HepG2 (cell line): ENCODE measurements at places on chromosomes 7 and 10.

GRCh38 chr7:54729107-54729506, 29.9 kb downstream of the SEC61G start:
- no peaks in the 10 kb centered on the region for H3K4me1 ChIP-seq
- H3K4me3 ChIP-seq = no peak overlapping the region
- H3K27ac ChIP-seq = no peak overlapping the region
- H3K36me3 ChIP-seq = no peaks in the 10 kb centered on the region
- no peaks in the 10 kb centered on the region for H3K27me3 ChIP-seq

GRCh38 chr10:49611816-49612512, 1.9 kb downstream of the SLC18A3 start:
- no peak overlapping the region for H3K4me3 ChIP-seq
- H3K27ac ChIP-seq = no peak overlapping the region
- H3K27me3 ChIP-seq = peaks cover 10% of the 10 kb centered on the region

DNA sequence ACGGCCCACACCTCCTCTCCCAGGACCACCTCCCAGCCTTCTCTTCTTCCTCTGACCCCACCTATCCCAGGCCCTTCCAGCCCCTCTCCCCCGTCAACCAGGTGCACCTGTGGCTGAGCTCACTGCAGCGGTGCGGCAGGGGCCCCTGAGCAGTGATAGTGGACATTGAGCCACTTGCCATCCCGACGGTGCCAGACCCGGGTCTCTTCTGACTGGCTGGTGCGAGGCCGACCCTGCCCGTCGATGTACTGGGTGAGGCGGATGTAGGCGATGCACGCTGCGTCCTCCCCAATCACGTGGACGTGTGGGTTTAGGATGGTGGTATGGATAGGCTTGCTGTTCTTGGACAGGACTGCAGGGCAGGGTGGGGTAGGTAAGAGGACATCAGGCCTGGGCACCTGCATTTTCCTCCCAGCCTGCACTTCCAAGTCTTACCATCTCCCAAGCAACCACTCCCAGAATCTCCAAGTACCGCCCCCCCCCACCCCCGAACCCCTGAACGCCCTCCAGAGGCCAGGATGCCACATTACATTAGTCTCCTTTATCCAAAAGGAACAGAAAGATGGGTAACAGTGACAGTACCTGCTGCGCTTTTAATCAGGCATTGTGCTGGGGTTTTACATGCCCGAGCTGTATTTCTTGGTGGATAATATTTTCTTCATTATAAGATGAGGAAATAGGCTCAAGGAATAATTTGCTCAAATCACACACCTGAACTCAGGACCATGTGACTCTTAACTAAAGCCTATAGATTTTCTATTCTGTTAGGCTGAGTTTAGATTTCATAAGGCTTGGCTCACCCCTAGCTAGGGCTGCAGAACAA, 3.7 kb upstream of the NDST2 start:
- peaks cover 7% of the 10 kb centered on the region for H3K4me1 ChIP-seq
- H3K27ac ChIP-seq = no peak overlapping the region
- no peak for DNase-seq
- no peaks in the 10 kb centered on the region for H3K27me3 ChIP-seq
- no peaks in the 10 kb centered on the region; the same call in none of the 2 replicates for H3K36me3 ChIP-seq

GRCh38 chr10:46520381-46520780, 36.1 kb downstream of the GPRIN2 start:
- H3K4me1 ChIP-seq = peaks cover 7% of the 10 kb centered on the region
- H3K36me3 ChIP-seq = no peaks in the 10 kb centered on the region
- H3K27me3 ChIP-seq = peaks cover 7% of the 10 kb centered on the region; the same call in 1 of the 3 replicates
- no peak overlapping the region for H3K27ac ChIP-seq
- no peak overlapping the region for H3K4me3 ChIP-seq

DNA sequence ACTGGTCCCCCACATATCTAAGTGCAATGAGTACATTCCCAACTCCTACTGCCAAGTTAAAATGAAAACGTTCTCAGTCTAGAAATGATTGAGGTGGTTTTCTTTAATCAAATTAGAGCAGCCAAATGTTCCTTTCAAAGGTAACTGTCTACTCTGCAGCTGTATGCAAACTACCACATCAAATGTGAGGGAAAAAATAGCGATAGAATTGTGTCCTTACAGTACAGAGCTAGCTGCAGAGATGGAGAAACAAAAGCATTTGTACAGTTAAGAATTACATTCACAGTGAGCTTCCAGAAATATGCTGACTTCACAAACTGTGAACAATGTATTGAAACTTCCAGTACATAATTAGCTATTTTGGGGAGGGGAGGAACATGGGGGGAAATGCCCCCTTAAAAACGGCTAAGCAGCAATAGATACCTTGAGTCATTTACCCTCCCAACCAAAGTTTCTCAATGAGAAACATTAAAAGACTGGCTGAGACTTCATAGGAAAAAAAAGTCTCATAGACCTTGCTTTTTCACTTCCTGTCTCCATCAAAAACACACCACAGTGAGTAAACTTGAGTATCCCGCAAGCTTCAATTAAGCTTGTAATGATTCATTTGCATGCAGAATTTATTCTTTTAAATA, 22.9 kb downstream of the CDK6 start:
- H3K27ac ChIP-seq = no peak overlapping the region
- H3K4me1 ChIP-seq = peaks cover 91% of the 10 kb centered on the region
- no peak overlapping the region for H3K4me3 ChIP-seq
- H3K36me3 ChIP-seq = peaks cover 5% of the 10 kb centered on the region
- no peak for DNase-seq
- no peaks in the 10 kb centered on the region for H3K27me3 ChIP-seq

DNA sequence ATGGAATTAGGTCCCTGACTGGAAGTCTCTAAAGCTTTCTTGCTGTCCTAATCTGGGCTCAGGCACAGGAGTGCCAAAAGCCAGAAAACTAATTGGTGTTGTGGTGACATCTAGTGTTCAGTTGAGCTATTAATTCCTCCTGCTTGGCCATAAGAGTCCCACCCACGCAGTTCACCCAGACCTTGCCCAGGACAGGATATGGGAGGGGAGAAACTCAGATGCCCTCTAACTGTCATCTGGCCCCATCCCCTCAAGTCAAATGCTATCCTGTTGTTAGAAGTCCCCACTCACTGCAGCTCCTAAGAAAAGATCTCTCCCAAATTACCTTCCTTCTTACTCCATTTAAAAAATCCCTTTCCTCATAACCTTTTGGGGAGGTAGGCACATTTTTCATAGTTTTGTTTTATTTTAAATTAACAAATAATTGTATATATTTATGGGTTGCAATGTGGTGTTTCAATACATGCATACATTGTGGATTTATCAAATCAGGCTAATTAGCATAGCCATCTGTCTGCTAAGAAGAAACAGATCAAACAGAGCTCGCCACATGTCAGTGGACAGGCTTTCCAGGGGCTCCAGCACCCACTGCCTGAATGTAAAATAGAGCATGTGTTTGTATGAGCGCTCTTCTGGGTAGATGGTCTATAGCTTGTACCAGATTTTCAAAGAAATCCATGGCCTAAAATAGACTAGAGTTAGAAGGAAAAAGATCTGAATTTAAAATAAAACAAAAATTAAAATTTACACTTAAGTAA, 84.0 kb downstream of the GSAP start:
- H3K27me3 ChIP-seq = no peaks in the 10 kb centered on the region
- peak; percentile 76 for DNase-seq
- H3K4me3 ChIP-seq = no peak overlapping the region
- peaks cover 15% of the 10 kb centered on the region for H3K4me1 ChIP-seq
- H3K27ac ChIP-seq = no peak overlapping the region

DNA sequence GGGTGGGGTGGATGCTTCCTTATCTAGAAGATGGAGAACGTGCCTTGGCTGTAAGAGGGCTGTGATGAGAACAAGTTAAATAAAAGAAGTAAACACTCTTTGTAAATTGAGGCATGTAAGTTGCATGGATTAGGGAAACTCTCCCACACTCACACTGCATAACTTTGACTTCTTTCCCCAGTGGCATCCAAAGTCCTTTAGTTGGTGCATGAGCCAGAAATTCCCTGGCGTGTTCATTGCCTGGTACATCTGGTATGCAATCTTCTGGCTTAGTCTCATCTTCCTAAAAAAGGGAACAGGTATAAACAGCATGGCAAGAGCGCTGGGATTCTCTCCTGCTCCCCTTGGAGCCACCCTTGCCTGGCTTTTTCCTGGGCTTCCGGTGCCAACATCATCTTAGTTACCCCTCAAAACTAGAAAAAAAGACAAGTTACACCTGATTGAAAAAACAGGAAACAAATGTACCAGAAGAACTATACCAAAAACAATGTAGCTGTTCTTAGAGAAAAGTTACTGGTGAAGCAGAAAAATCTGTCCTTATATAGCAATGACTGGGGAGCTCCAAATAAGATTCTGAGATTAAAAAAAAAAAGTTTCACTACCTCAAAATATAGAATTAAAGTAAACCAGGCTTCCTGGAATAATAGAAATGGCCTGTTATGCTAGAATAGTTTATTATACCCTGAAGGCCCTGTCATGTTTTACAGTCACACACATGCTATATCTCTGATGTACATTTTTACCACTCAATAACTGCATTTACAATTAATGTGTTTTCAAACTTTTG, 9.9 kb downstream of the RP9 start:
- no peak for DNase-seq
- H3K36me3 ChIP-seq = peaks cover 80% of the 10 kb centered on the region
- no peaks in the 10 kb centered on the region for H3K27me3 ChIP-seq

- no peaks in the 10 kb centered on the region for H3K4me1 ChIP-seq
- DNase-seq = no peak
- H3K4me3 ChIP-seq = no peak overlapping the region
- H3K27ac ChIP-seq = no peak overlapping the region
Measured at GRCh38 chr7:121505021-121505420, 108.9 kb upstream of the FAM3C start.

DNA sequence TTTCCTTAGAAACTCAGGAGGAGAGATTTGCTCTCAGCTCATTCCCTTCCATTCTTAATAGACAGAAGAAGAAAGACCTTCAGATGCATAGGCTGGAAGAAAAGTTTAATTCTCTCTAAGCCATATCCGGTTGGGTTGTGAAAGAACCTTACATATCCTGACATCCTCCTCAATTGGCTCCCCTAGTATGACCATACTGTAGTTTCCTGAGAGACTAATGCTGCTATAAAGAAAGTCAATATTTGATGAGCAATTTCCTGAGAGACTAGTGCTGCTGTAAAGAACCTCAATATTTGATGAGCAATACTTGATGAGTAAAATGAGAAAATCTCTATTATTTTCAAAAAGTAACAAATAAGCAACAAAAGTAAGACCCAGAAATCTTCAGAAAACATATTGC, 888.5 kb upstream of the SORCS1 start:
- no peaks in the 10 kb centered on the region for H3K36me3 ChIP-seq
- no peak overlapping the region for H3K27ac ChIP-seq
- H3K27me3 ChIP-seq = no peaks in the 10 kb centered on the region
- no peak overlapping the region for H3K4me3 ChIP-seq
- DNase-seq = no peak
- no peaks in the 10 kb centered on the region for H3K4me1 ChIP-seq

DNA sequence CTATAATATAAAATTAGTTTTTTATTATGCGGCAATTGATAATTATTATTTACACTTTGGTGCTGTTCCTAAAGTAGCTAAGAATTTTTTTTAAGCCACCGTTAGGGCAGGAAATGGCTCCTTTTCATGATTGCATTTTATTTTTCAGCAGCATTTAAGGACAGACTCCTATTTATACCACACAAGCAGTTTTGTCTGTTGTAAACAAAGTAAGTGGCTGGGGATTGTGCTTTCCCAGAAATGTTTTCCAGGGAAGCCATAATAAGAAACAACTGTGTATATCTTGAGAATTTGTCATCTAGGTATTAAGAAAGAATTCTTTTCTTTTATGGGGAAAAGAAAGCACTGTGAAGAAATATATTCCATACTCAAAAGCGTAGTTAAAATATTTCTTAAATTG, 232.0 kb downstream of the VTI1A start:
- H3K27ac ChIP-seq = peak overlapping the region; percentile 74
- peaks cover 46% of the 10 kb centered on the region for H3K4me1 ChIP-seq
- no peaks in the 10 kb centered on the region for H3K27me3 ChIP-seq

- H3K4me3 ChIP-seq = no peak overlapping the region
- H3K27ac ChIP-seq = no peak overlapping the region
- DNase-seq = no peak
- H3K4me1 ChIP-seq = no peaks in the 10 kb centered on the region
- H3K27me3 ChIP-seq = no peaks in the 10 kb centered on the region
Measured at GRCh38 chr7:36606976-36607720, 117.1 kb downstream of the AOAH start.

GRCh38 chr7:116739307-116739706, 67.3 kb downstream of the MET start:
- no peak for DNase-seq
- peaks cover 12% of the 10 kb centered on the region for H3K36me3 ChIP-seq
- no peak overlapping the region for H3K27ac ChIP-seq
- no peaks in the 10 kb centered on the region for H3K27me3 ChIP-seq

DNA sequence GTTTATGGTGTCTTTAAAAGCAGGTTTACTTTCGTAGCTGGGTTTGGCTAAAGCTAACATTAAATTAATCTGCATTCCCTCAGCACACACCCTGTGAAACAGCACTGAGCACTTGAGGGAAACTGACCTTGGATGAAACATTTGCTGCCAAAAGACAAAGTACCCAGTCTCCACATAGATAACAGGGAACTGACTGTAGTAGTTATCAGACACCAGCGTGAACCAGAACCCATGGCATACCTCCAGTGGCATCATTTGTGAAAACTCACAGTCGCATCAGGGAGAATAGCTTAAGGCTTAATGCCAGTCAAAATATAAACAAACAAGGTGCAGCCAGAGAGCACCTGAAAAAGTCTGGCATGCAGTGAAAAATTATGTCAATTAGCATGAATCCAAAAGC, 357.8 kb upstream of the C7orf33 start:
- H3K4me1 ChIP-seq = no peaks in the 10 kb centered on the region
- H3K27me3 ChIP-seq = no peaks in the 10 kb centered on the region
- no peaks in the 10 kb centered on the region for H3K36me3 ChIP-seq
- DNase-seq = no peak
- no peak overlapping the region for H3K27ac ChIP-seq
